ENCODE measurements at places on chromosomes 12 and 14.

GRCh38 chr12:56873382-56873781, 60.8 kb downstream of the SDR9C7 start:
- no peak for DNase-seq

DNA sequence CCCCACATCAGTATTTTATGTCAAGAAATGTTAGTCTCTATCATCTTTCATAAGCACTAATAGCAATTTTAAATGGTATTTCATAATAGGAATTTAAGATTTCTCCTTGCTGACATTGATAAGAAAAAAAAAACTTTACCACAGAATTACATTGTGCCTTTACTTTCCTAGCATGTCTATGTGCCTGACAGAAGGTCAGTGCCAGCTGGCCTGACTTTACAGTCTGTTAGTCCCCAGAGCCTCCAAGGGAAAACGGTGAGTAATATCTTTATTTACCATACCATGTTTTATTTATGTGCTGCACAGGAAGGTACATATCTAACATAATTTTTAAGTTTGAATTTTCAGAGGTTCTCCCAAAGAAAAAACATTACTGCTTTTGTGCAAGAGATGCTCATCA, 152.0 kb upstream of the AEBP2 start:
- no peak for DNase-seq

GRCh38 chr14:96187216-96188031, 17.2 kb upstream of the BDKRB2 start:
- no peak for DNase-seq

DNA sequence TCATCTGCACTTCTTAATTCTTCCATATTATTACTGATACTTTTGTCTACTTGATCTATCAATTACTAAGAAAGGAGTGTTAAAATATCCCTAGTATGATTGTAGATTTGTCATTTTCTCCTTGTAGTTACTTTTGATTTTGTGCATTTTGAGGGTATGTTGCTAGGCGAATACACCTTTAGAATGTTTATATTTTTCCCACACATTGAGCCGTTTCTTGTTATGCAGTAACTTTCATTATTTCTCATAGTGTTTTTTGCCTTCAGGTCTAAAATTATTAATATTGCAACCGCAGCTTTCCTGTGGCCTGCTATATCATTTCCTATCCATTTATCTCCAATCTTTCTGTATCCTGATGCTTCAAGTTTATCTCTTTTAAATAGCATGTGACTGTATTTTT, 44.6 kb upstream of the C12orf42 start:
- DNase-seq: no peak

DNA sequence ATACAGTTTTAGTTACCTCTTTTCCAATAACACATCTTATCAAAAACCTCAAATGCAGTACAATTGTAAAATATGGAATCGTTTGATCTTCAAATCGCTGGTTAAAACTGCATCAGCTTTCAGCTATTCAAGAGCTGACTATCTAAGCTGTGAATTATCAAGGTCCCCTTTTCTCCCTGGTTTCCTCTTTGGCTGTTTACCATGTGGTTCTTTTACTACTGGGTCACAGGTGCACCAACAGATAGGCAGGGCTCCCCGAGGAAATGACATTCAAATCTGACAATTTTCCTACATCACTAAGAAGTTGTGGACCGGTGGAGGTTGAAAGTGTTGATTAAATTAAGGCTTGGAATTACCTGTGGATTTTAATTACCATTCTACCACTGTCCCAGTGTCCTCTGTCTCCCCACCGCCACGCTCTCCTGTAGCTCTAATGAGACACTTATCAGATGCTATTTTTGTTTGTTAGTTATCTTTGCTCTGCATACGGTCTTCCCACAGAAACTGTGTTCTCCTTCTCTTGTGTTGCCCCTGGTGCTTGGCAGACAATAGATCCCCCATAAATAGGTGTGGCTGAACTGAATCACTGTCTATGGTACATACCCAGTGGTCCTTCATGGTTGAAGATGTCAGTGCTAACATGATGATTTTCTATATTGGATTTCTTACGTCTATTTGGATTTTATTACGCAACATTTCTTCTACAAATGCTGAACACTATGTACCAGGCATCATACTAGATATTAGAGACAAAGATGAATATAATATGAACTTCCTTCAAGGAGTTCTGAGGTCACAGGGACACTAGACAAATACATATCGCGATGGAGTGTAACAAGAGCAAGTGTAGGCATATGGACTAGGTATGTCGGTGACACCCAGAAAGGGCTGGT, 20.9 kb upstream of the PLXNC1 start:
- DNase-seq: no peak

GRCh38 chr14:61675291-61675690, 20.0 kb upstream of the HIF1A start:
- no peak for DNase-seq

GRCh38 chr12:92988622-92989130, 59.6 kb upstream of the EEA1 start:
- DNase-seq: no peak

DNA sequence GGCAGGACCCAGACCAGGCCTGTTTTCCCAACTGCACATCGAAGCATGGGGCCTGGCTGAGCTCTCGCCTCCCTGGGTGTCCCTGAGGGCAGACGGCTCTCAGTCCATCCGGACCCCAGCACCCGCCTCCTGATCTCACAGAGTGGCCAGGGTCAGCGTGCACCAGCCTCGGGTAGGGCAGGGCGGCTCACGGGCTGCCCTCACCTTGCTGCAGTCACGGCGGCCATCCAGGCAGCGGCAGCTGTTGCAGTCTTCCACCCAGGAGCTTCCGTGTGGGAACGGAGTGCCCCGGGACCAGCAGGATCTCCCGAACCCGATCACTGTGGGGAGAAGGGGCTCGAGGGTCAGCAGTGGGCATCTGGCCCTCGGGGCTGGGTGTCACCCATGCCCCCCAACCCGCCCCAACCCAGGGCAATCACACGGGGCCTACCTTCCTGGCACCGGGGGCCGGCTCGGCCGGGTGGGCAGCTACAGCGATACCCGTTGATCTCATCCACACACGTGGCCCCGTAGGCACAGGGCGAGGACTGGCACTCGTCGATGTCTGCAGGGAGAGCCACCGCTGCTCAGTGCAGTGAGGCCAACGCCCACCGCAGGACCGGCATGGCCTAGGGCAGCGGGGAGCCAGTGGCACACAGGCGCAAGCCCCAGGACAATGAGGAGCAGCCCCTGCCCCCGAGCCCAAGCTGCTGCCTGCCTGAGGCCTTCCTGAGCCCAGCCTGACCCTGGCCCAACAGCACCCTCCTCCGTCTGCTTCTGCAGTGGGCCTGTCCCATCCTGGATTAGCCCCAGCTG, 22.2 kb downstream of the JAG2 start:
- no peak for DNase-seq

GRCh38 chr12:89252284-89252683, 100.0 kb downstream of the DUSP6 start:
- no peak for DNase-seq

GRCh38 chr14:96999654-97000155, 202.5 kb downstream of the VRK1 start:
- DNase-seq: no peak

DNA sequence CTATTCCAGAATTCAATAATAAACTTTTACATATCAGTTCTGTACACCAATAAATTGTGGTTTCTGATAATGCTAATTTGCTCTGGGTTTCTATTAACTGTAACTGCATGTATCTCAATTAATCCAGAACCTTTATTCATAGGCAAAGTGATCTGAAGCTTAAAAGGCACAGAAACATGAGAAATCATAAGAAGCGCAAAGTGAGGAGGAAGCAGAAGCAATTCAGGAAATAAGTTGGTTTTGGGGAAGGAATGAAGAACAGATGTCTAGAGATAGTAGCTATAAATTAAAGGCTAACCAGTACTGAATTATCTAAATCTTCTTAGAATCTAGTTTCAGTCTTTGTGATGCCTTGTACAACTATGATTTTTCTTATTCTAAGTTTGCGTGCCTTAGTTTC, 24.6 kb downstream of the KERA start:
- no peak for DNase-seq

Measured in NCI-H1417 treated with DMSO at 0.1 percent for 48 hours (cell line).